ENCODE measurements at places on chromosomes 13 and 19.

- no peak for DNase-seq
Measured at GRCh38 chr13:67096418-67096817, 133.7 kb downstream of the PCDH9 start.

DNA sequence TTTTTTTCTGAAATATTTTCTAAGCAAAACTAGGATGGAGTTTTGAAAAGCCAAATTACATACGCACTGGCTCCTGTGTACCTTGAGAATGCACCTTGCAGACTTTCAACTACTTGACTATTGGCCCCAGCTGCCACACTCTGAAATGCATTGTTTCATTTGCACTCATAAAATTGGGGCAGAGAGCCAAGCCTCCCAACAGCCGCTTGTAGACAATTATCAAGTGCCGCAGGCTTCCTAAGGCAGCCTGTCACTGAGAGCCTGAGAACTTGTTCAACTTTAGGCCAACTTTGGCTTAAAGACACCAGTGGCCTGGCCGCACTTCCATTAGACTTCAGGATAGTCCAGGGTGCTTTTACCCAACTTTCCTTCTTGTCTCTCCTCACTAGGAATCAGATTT is 115.7 kb upstream of the STARD13 start:
- DNase-seq = no peak

DNA sequence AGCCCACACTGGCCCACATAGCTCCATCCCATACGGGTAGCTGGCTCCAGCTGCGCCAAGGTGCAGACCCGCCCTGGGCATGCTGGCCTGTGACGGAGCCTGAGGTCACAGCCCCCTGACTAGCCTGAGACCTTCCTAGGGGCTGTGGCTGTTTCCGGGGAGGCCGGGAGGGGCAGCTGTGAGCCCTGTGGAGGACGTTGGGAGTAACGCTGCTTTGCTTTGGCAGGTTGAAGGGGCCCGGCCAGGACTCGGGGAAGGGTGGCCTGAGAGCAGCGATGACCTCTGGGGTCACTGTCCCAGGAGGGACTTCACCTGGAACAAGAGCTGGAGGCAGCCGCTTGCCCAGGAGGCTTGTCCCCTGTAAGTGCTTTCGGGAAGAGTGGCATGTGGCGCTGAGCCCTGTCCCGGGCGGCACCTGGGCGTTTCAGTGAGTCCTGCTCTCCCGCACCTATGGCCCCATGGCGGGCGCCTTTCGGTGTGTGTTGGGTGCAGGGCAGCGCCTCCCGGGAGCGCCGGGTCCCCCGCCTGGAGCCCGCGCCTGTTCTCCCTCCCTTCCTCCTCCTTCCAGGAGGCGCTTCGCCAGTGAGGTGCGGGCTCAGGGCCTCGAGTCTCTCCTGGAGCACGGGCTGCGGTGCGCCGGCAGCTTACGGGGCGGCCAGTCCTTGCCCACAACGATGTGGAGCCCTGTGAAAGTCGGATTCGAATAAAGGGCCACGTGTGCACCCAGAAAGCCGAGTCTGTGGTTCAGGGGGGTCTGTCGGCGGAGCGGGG is 1.1 kb upstream of the FAM174C start:
- DNase-seq = no peak

DNA sequence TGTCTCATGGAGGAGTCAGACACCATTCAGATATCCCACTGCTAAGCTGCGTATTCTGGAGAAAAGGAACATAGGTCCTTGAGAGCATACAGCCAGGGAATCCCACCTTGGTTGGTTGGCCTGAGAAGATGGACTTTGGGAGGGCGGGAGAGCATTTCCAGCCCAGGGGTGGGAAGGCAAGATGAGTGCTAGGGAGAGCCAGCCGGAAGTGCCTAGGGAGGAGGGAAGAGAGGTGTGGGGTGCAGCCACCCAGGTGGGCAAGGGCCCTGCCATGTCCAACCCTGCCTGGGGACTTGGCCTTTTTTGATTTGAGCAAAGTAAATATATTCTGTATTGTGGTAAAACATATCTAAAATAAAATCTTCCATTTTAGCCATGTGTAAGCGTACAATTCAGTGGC is 19.7 kb downstream of the SIAH3 start:
- no peak for DNase-seq

All from AG08395 (cell line).